Ovary (tissue), 10 donors: ENCODE measurements at places on chromosomes 13 and 19. TPM values are rescaled to one million over a fixed set of nuclear protein-coding genes. Genes with fewer than 3 reads are reported as not detected.

DNA sequence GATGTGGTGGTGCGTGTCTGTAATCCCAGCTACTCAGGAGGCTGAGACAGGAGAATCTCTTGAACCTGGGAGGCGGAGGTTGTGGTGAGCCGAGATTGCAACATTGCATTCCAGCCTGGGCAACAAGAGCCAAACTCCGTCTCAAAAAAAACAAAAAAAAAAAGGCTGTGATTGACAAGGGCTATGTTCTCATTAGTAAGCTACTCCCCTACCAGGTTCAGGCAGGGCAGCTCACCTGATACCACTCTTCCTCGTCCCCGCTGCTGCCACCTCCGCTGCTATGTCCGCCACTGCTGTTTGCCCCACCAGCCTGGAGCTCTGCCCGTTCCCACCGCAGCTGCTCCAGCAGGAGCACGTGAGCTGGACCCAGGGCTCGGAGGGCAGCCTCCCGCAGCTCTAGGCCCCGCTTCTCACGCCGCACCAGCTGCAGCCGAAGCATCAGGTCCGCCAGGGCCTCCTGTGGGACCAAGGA, 9.4 kb downstream of the USHBP1 start:
- no peaks in the 10 kb centered on the region for H3K4me1 ChIP-seq
- H3K27ac ChIP-seq = no peak overlapping the region
- H3K27me3 ChIP-seq = no peaks in the 10 kb centered on the region
- H3K4me3 ChIP-seq = no peak overlapping the region

SLC1A6 gene
- not detected for total RNA-seq

RFPL4A gene
- not detected for total RNA-seq

GRCh38 chr13:80550971-80551441, 210.1 kb upstream of the SPRY2 start:
- no peaks in the 10 kb centered on the region for H3K36me3 ChIP-seq
- no peak overlapping the region for H3K27ac ChIP-seq
- H3K27me3 ChIP-seq = no peaks in the 10 kb centered on the region
- no peak for DNase-seq

DNA sequence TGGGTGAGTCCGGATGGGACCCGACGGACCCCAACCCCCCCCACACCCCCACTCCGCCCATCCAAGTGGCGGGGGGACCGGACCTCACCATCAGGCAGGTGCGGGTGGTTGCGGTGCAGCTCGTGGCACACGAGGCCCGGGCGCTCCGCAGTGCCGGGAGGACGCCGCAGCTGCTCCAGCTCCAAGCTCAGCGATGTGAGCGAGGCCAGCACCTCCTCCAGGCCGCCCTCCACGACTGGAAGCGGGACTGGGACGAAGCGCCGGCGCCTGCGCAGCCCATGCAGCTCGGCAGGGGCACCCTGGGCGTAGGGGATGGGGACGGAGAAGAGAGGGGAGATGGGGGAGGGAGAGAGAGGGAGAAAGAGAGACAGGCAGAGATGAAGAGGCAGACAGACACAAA, 30.1 kb upstream of the OLFM2 start:
- no peak overlapping the region for H3K4me3 ChIP-seq
- H3K36me3 ChIP-seq = no peaks in the 10 kb centered on the region
- no peaks in the 10 kb centered on the region for H3K4me1 ChIP-seq
- no peaks in the 10 kb centered on the region for H3K27me3 ChIP-seq
- DNase-seq = no peak

DNA sequence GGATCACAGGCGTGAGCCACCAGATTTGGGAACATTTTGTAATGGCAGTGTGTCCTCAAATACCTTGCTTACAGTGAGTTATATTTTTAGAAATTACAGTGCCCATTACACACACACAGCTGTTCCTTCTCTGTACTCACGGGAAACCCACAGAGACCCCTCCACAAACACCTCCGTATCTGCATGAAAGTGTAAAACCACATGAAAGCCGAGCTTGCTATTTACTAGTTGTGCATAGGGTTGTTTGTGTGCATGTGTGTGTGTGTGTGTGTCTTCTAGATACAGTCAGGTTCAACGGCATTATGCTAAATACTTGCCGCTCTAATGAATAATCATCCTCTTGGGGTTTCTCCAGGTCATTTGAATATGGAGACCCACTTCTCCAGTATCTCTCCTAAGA, 22.3 kb upstream of the LILRA2 start:
- H3K27ac ChIP-seq = no peak overlapping the region
- no peak overlapping the region for H3K4me3 ChIP-seq
- no peak for DNase-seq
- H3K36me3 ChIP-seq = no peaks in the 10 kb centered on the region
- no peaks in the 10 kb centered on the region for H3K27me3 ChIP-seq

- H3K4me3 ChIP-seq = no peak overlapping the region
- H3K36me3 ChIP-seq = no peaks in the 10 kb centered on the region
- H3K27me3 ChIP-seq = no peaks in the 10 kb centered on the region
- peaks cover 16% of the 10 kb centered on the region for H3K4me1 ChIP-seq
Observed at GRCh38 chr19:867301-867793, 7.9 kb downstream of the CFD start.

DNA sequence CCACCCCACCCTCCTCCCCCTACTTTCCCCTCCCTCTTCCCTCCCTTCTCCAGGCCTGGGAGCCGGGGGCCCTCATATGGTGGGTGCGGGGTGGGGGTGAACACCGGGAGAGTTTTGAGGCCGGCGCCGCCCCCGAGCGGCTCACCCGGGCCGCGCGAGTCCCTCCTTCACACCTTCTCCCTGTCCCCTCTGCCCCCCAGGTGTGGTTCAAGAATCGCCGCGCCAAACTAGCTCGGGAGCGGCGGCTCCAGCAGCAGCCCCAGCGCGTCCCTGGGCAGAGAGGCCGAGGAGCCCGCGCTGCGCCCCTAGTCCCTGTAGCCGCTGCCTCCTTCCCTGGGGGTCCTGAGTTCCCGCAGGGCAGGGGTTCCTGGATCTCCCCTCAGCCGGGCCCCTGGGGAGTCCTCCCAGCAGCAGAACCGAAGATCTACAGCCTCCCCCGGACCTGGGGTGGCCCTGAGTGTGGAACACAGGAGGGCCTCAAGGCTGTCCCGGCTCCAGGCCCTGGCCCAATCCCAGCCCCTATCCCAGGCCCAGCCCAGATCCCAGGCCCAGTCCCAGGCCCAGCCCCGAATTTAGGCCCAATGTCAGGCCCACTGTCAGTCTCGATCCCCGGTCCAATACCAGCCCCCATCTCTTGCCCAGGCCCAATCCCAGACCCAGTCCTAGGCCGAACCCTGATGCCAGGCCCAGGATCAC, 1.7 kb downstream of the TPRX2 start:
- H3K4me1 ChIP-seq = no peaks in the 10 kb centered on the region
- no peaks in the 10 kb centered on the region for H3K36me3 ChIP-seq
- H3K27ac ChIP-seq = no peak overlapping the region

CYP4F3 gene
- 0.36 TPM for total RNA-seq

DNA sequence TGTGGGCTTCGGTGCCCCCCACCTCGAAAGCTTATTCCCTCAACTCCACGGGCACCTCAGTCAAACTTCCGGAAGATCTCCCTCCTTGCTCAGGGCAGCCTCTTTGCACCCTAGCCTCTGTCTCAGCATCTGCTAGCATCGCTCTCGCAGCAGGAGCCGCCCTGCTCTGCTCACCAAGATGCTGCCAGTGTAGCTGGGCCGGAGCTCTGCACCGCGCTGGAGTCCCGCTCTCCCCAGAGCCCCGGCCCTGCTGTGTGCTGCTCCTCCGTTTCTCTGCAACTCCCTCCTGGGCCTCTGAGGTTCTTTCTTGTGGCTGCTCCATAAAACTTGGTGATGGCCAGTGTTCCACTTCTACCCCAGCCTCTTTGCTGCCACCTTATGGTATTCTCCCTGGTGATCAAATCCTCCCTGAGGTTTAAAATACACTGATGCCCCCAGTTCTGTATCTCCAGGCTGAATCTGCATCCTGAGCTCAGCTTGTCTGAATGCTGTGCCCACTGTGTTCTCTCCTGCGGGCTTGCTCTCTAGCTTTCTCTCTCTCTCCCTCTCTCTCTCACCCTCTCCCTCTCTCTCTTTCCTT, 198.0 kb downstream of the UQCRFS1 start:
- H3K27ac ChIP-seq = no peak overlapping the region
- no peaks in the 10 kb centered on the region for H3K4me1 ChIP-seq
- DNase-seq = no peak

GRCh38 chr13:34086281-34086680, 268.3 kb downstream of the RFC3 start:
- no peak overlapping the region for H3K4me3 ChIP-seq
- H3K27me3 ChIP-seq = no peaks in the 10 kb centered on the region
- no peak for DNase-seq
- no peaks in the 10 kb centered on the region for H3K36me3 ChIP-seq
- no peaks in the 10 kb centered on the region for H3K4me1 ChIP-seq
- H3K27ac ChIP-seq = no peak overlapping the region

DNA sequence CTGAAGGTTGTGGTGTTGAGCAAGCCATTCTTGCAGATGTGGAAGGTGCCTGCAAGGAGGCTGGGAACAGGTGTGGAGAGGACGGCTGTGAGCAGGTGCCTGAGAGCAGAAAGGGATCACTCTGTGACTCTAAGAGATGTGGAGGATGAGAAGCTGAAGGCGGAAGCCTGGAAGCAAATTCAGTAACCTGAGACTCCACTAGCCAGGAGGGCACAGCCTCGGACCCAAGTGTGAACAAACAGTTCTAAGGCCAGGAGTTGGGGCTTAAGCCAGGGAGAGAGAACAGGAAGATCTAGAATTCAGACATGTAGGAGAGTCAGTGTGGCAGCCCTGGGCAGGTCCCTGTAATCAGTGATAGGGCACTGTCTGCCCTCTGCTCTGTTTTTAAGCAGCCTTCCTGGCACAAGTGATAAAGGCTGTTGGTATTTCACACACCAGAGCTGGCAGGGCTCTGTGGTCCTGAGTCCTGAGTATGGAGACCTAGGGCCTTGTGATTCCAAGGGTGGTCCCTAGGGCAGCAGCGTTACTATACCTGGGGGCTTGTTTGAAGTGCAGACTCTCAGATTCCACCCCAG, 131.3 kb downstream of the SLC7A1 start:
- H3K27ac ChIP-seq = no peak overlapping the region
- DNase-seq = no peak
- H3K36me3 ChIP-seq = no peaks in the 10 kb centered on the region
- H3K27me3 ChIP-seq = no peaks in the 10 kb centered on the region

DNA sequence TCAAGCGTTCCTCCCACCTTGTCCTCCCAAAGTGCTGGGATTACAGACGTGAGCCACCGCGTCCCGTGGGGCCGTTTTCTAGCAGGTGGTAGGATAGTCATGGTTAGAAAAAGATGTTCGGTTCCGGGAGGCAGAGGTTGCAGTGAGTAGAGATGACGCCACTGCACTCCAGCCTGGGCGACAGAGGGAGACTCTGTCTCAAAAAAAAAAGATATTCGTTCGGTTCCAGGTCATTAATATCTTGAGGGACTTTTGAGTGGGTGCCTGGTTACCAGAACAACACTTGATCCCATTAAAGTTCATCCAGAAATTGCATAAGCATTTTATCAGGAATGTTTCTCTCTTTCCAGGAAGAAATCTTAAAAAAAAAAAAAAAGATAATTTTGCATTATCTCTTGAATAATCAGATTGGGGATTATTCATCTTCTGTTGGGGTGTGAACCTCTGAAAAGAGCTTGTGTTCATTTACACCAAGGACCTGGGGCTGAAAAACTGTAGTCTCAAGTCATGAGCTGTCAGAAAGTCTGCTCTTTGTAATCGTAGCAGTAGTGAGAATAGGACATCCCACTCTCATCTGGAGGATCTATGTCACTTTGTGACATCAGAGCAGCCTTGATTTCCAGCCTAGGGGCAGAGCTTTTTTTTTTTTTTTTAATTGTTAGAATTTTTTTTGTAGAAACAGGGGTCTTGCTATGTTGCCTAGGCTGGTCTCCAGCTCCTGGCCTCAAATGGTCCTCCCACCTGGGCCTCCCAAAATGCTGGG, 1.0 kb upstream of the ETHE1 start:
- peaks cover 9% of the 10 kb centered on the region for H3K4me1 ChIP-seq
- peak overlapping the region; percentile 87 for H3K4me3 ChIP-seq
- no peaks in the 10 kb centered on the region for H3K36me3 ChIP-seq
- peak; percentile 57 for DNase-seq
- H3K27ac ChIP-seq = no peak overlapping the region

DNA sequence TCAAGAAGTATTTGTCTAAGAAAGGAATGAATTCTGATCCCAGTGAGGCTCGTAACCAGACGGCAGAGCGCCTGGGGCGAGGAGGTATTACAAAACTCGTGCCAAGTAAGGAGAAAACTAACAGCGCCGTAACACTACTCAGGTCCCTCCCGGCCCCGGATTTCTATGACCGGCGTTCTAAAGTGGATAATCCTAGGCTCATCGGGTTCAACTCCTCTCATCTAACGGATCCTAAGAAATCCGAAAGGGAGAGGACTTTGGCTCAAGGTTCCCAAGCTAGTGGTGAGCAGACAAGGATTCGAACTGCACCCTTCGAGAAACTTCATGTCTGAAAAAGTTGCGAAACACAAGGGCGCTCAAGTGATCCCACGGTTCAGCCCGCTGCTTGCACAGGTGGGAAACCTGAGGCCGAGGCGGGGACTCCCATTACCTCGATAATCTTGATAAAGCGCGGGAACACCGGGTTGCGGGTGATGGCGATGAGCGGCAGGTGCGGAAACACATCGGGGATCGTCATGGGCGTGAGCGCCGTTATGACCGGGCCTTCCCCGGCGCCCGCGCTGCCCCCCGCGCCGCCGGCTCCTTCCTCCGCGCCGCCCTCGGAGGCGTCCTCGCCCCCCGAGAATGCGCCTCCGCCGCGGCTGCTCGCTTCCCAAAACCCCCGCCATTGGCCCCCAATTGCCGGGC, 529 bp downstream of the LONP1 start:
- H3K4me1 ChIP-seq = peaks cover 7% of the 10 kb centered on the region
- H3K4me3 ChIP-seq = peak overlapping the region; percentile 70
- peak overlapping the region; percentile 88 for H3K27ac ChIP-seq

C19orf73 gene
- total RNA-seq = 0.45 TPM

GRCh38 chr19:5031231-5032100, 62.6 kb downstream of the KDM4B start:
- no peaks in the 10 kb centered on the region for H3K27me3 ChIP-seq
- H3K36me3 ChIP-seq = no peaks in the 10 kb centered on the region
- no peak overlapping the region for H3K27ac ChIP-seq
- peaks cover 25% of the 10 kb centered on the region for H3K4me1 ChIP-seq
- H3K4me3 ChIP-seq = no peak overlapping the region

DNA sequence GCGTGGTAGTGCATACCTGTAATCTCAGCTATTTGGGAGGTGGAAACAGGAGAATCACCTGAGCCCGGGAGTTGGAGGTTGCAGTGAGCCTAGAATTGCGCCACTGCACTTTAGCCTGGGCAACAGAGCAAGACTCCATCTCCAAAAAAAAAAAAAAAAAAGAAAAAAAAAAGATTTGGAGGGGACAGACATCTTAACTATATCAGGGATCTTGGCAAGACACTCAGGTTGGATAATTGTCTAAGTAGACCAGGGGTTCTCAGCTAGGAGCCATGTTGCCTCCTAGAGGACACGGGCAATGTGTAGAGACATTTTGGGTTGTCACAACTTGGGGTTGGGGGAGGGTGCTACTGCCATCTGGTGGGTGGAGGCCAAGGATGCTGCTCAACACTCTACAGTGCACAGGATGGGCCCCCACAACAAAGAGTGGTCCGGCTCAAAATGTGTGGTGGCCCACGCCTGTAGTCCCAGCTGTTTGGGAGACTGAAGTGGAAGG, 1.9 kb upstream of the ZNF580 start:
- DNase-seq = no peak
- H3K36me3 ChIP-seq = no peaks in the 10 kb centered on the region
- H3K27me3 ChIP-seq = no peaks in the 10 kb centered on the region
- no peak overlapping the region for H3K4me3 ChIP-seq
- peaks cover 18% of the 10 kb centered on the region for H3K4me1 ChIP-seq
- H3K27ac ChIP-seq = no peak overlapping the region

- H3K36me3 ChIP-seq = no peaks in the 10 kb centered on the region
- H3K4me3 ChIP-seq = no peak overlapping the region
- no peak overlapping the region for H3K27ac ChIP-seq
- H3K4me1 ChIP-seq = peaks cover 3% of the 10 kb centered on the region
Observed at GRCh38 chr19:50003810-50004419, 21.3 kb downstream of the VRK3 start.
